Spleen (tissue), 13 donors: ENCODE measurements at places on chromosomes 5 and 9. TPM values are rescaled to one million over a fixed set of nuclear protein-coding genes. Genes with fewer than 3 reads are reported as not detected.

ZFP37 gene
- 2.6 TPM for total RNA-seq

GARIN3 gene
- not detected for total RNA-seq

ADAMTS2 gene
- total RNA-seq, result 101 TPM

LOX gene
- 10.8 TPM for total RNA-seq

DMGDH gene
- not detected for total RNA-seq

HRCT1 gene
- total RNA-seq, result 2.5 TPM

SOHLH1 gene
- not detected for total RNA-seq

GRCh38 chr9:24801344-24801743 lies 255.6 kb upstream of the IZUMO3 start:
- no peaks in the 10 kb centered on the region for H3K4me1 ChIP-seq
- no peaks in the 10 kb centered on the region for H3K36me3 ChIP-seq
- H3K27me3 ChIP-seq, result no peaks in the 10 kb centered on the region
- no peak for DNase-seq
- no peak overlapping the region for H3K4me3 ChIP-seq

- H3K27me3 ChIP-seq, result peaks cover 86% of the 10 kb centered on the region
- no peak for DNase-seq
- no peak within 1 kb of the TSS for H3K4me3 ChIP-seq
- no peaks in the 10 kb centered on the region for H3K36me3 ChIP-seq
These were observed at the start of gene TSLP for GRCh38 chr5:111071413-111071812. TSLP (plus strand) TSS chr5:111071713; CDS start chr5:111071891, 178 bp downstream.

- H3K4me3 ChIP-seq, result no peak overlapping the region
- H3K36me3 ChIP-seq, result no peaks in the 10 kb centered on the region
- no peaks in the 10 kb centered on the region for H3K27me3 ChIP-seq
- no peak for DNase-seq
- H3K27ac ChIP-seq, result no peak overlapping the region
- no peaks in the 10 kb centered on the region for H3K4me1 ChIP-seq
These were observed 481.4 kb upstream of the DAB2 start for GRCh38 chr5:39906146-39906545.

DNA sequence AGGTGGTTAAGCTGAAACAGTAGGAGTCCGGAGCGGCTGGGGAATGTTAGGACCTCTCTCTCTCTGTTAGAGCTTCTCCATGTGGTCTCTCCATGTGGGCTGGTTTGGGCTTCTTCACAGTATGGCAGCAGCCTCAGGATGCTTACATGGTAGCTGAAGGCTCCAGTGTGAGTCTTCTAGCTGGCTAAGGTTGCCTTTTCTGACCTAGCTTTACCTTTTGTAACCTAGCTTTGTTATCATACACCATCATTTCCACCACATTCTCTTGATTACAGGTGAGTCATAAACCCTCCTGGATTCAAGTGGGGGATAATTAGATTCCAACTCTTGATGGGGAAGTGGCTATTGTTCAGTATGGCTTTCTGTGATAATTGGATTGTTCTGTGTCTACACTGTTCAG lies 98.5 kb downstream of the MTREX start:
- peaks cover 97% of the 10 kb centered on the region for H3K36me3 ChIP-seq
- no peak for DNase-seq
- no peaks in the 10 kb centered on the region for H3K27me3 ChIP-seq

DNA sequence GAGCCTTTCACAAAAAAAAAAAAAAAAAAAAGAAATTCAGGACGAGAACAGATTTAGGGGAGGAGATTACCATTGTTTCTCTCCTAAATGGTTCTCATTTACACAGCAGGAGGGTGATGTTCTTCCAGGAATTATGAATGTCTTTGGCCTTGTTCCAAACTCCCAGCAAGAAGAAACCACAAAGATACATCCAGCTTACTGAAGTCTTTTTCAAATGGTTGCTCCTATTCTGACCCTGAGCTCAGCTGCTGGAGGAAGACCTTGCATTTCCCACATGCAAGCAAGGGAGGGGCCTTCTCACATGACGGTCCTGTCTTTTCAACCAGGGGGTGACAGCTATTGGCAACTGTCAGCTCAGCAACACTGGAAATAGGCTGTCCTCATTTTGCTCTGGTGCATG lies 203.0 kb upstream of the VLDLR start:
- no peak overlapping the region for H3K27ac ChIP-seq
- no peaks in the 10 kb centered on the region for H3K4me1 ChIP-seq
- H3K27me3 ChIP-seq, result no peaks in the 10 kb centered on the region
- H3K4me3 ChIP-seq, result no peak overlapping the region
- no peak for DNase-seq
- no peaks in the 10 kb centered on the region for H3K36me3 ChIP-seq

GRCh38 chr9:1049641-1050040 lies 516 bp upstream of the DMRT2 start:
- H3K27me3 ChIP-seq, result peaks cover 98% of the 10 kb centered on the region
- no peaks in the 10 kb centered on the region for H3K36me3 ChIP-seq
- no peak overlapping the region for H3K4me3 ChIP-seq
- H3K27ac ChIP-seq, result no peak overlapping the region
- DNase-seq, result no peak
- H3K4me1 ChIP-seq, result peaks cover 67% of the 10 kb centered on the region

DNA sequence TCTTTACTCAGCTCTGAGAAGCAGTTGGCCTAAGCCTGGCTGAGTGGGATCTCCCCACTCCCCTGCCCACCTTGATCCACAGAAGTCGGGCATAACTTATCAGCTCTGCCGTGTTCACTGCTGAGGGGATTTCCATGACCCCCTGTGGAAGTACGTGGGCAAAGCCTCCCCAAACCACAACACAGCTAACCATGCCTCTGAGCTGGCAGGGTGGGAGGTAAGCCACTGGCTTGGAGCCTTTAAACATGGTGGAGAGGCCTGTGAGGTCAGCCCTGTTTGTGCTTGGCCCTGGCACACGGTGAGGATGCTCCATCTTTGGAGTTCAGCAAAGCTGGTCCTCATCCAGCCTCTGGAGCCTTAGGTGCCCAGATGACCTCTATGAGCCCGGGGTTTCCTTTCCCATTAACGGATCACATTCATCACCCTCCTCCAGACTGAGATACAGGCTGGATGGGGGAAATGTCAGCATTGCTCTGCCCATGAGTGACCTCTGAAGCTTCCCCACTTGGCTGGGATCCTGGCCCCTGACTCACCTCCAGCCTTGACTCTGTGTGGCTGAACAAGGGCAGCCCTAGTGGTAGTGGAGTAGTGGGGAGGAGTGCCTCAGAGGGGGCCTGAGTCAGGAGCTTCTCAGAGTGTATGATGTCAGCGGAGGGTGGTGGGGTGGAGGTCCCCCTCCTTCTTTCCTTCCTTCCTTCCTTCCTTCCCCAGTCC lies 6.2 kb downstream of the PDLIM4 start:
- H3K4me1 ChIP-seq, result peaks cover 3% of the 10 kb centered on the region
- peak; percentile 63 for DNase-seq
- H3K27ac ChIP-seq, result peak overlapping the region; percentile 20
- H3K27me3 ChIP-seq, result no peaks in the 10 kb centered on the region
- H3K4me3 ChIP-seq, result no peak overlapping the region
- H3K36me3 ChIP-seq, result no peaks in the 10 kb centered on the region

DNA sequence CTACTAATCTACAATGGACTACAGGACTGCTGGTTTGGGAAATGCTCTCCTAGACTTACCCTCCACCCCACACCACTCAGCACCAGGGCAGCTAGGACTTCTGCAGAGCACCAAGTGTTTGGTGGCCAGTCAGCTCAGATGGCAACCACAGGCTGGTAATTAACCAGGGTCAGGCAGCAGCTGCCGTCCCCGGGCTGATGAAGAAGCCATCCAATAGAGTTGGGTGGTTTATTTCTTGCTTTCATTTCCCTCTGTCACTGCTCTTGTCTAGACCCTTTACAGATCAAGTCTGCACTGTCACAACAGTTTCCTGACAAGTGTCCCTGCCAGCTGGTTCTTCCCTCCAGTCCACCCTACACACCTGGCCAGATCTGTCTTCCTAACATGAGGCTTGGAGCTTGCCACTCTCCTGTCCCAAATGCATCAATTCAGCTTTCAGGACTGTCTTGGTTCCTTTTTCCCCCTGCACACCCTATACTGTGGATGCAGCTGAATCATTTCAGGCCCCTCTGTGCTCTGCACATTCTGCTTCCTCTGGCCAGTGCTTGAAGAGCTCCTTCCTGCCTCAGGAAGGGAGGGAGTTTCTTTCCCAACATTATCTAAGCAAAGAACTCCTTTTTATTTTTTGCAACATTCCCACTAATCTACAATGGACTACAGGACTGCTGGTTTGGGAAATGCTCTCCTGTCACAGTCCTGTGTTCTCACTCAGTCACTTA lies 30.2 kb upstream of the HSPA9 start:
- H3K27ac ChIP-seq, result peak overlapping the region; percentile 53
- no peak overlapping the region for H3K4me3 ChIP-seq
- H3K27me3 ChIP-seq, result no peaks in the 10 kb centered on the region
- no peak for DNase-seq

DNA sequence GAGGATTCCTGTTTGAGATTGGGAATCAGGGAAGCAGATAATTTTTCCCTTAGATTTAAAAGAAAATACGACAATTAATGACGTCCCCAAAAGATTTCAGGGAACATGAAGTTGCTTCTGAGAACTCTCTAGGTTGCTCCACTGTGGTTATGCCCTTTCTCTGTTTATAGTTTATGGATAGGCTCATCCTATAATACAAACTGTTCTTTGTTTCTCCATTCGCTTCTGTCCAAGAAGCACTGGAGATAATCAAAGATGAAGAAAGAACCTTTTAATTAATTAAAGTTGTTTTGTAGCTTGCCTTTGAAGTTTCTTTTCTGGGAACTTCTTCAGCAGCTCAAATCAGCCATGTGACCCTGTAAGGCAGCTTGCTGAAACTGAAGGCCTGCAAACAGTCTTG lies 87.5 kb downstream of the CHSY3 start:
- H3K4me1 ChIP-seq, result no peaks in the 10 kb centered on the region
- no peaks in the 10 kb centered on the region for H3K36me3 ChIP-seq
- H3K4me3 ChIP-seq, result no peak overlapping the region
- no peak overlapping the region for H3K27ac ChIP-seq
- DNase-seq, result no peak

DNA sequence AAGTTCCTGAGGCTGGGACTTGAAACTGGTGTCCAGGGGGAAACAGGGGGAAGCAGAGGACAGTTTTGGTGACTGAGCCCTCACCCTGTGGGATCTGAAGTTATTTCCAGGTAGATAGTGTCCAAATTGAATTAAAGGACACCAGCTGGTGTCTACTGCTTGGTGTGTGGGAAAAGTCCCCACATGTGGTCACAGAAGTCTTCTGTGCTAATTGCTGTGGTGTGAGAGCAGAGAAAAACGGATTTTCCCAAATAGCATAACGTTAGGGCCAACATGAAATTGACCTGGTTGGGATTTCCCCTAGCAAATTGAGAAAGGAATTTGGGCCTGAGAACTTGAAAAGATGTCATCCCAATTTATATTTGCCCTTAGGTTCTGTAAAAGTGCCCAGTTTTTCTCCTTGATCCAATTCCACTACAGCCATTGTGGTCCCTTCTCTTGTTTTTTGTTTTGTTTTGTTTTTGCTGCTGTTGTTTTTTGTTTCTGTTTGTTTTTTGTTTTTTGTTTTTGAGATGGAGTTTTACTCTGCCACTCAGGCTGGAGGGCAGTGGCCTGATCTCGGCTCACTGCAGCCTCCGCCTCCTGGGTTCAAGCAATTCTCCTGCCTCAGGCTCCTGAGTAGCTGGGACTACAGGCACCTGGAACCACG lies 5.6 kb upstream of the STARD4 start:
- H3K4me1 ChIP-seq, result peaks cover 5% of the 10 kb centered on the region
- no peaks in the 10 kb centered on the region for H3K36me3 ChIP-seq
- no peak overlapping the region for H3K4me3 ChIP-seq
- no peaks in the 10 kb centered on the region for H3K27me3 ChIP-seq

- H3K36me3 ChIP-seq, result no peaks in the 10 kb centered on the region
- no peak overlapping the region for H3K4me3 ChIP-seq
- no peak overlapping the region for H3K27ac ChIP-seq
These were observed 251.1 kb downstream of the PDZD2 start for GRCh38 chr5:31890046-31890445.

- H3K27me3 ChIP-seq, result no peaks in the 10 kb centered on the region
- H3K27ac ChIP-seq, result peak overlapping the region; percentile 82
- H3K4me1 ChIP-seq, result no peaks in the 10 kb centered on the region
- no peak for DNase-seq
These were observed 98.2 kb downstream of the CEMIP2 start for GRCh38 chr9:71670121-71670520.

- no peak for DNase-seq
- H3K27ac ChIP-seq, result no peak overlapping the region
- no peaks in the 10 kb centered on the region for H3K36me3 ChIP-seq
- no peak overlapping the region for H3K4me3 ChIP-seq
- H3K4me1 ChIP-seq, result no peaks in the 10 kb centered on the region
These were observed 10.9 kb downstream of the VPS13A start for GRCh38 chr9:77188242-77188641.

GRCh38 chr5:151694035-151694485 lies 7.3 kb upstream of the SPARC start:
- no peaks in the 10 kb centered on the region for H3K27me3 ChIP-seq
- no peaks in the 10 kb centered on the region for H3K4me1 ChIP-seq
- no peak for DNase-seq
- H3K4me3 ChIP-seq, result no peak overlapping the region

GRCh38 chr9:138103849-138104206 lies 226.2 kb downstream of the CACNA1B start:
- no peaks in the 10 kb centered on the region for H3K4me1 ChIP-seq
- H3K27ac ChIP-seq, result no peak overlapping the region
- peaks cover 48% of the 10 kb centered on the region for H3K27me3 ChIP-seq
- no peaks in the 10 kb centered on the region for H3K36me3 ChIP-seq
- H3K4me3 ChIP-seq, result no peak overlapping the region
- peak; percentile 64 for DNase-seq

DNA sequence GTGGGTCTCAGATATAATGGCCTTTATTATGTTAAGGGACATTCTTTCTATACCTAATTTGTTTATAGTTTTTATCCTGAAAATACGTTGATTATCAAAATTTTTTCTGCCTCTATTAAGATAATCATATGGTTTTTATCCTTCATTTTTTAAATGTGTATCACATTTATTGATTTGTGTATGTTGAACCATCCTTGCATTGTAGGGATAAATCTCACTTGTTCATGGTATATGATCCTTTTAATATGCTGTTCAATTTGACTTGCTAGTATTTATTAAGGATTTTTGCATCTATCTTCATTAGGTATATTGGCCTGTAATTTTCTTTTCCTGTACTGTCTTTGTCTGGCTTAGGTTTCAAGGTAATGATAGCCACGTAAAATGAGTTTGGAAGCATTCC lies 25.5 kb downstream of the PKD2L2 start:
- H3K4me1 ChIP-seq, result no peaks in the 10 kb centered on the region
- no peaks in the 10 kb centered on the region for H3K36me3 ChIP-seq
- no peak overlapping the region for H3K27ac ChIP-seq
- H3K4me3 ChIP-seq, result no peak overlapping the region
- DNase-seq, result no peak
